ENCODE measurements at places on chromosomes 6 and 20.

DNA sequence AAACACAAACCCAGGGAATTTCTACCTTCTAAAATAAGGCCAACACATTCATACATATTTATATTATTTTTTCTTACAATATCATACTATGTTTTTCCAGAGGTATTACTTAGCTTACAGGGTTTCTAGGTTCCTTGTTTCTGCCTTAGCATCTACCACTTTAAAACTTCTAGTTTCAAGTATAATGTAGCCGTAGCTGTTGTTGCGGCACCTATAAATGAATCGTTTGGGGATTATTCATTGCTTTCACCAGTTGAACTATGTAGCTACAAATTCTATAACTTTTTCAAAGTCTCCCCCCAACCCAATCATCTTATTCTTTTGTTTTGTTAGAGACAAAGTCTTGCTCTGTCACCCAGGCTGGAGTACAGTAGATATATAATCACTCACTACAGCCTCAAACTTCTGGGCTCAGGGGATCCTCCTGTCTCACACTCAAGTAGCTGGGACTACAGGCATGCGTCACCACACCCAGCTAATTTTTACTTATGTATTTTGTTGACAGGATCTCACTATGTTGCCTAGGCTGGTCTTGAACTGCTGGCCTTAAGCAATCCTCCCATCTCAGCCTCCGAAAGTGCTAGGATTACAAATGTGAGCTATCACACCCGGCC lies 43.9 kb downstream of the TNFAIP3 start:
- no peak for DNase-seq

DNA sequence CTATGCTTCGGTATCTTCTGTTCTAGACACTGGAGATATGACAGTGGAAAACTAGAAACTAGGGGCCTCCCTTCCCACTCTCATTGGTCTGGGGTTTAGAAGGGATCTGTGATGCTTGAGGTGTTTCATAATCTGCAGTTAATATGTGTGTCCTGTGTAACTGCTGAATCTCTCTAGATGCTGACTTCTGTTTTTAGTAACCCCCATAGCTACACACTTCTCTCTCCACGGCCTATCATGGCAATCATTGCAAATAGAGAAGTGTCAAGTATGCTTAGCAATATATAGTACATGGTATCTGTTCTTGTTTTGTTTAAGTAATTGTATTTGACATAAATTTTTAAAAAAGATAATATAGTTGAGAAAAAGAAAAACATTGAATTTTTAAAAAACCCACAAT lies 394.6 kb upstream of the MMS22L start:
- no peak for DNase-seq

- DNase-seq, result no peak
Measured at GRCh38 chr6:24982231-24982630, 46.5 kb upstream of the RIPOR2 start.

DNA sequence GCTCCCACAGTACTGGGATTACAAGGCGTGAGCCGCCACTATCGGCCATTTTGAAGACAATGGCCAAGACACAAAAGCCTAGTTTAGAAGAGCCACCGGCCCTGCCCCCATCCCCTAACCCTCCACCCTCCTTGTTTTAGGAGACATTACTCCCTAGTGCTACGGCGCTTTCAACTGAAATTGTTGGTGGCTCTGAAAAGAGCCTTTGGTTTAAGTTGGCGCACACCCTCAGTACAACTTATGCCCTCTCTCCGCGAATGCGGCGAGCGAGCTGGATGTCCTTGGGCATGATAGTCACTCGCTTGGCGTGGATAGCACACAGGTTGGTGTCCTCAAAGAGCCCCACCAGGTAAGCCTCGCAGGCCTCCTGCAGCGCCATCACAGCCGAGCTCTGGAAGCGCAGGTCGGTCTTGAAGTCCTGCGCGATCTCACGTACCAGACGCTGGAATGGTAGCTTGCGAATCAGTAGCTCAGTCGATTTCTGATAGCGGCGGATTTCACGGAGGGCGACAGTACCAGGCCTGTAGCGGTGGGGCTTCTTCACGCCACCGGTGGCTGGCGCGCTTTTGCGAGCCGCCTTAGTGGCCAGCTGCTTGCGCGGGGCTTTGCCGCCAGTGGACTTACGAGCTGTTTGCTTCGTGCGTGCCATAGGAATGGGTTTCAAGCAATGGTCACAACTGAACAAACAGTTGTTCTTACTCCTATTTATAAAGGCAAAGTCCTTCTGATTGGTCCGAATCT lies 114.9 kb upstream of the BTN3A2 start:
- DNase-seq, result no peak

DNA sequence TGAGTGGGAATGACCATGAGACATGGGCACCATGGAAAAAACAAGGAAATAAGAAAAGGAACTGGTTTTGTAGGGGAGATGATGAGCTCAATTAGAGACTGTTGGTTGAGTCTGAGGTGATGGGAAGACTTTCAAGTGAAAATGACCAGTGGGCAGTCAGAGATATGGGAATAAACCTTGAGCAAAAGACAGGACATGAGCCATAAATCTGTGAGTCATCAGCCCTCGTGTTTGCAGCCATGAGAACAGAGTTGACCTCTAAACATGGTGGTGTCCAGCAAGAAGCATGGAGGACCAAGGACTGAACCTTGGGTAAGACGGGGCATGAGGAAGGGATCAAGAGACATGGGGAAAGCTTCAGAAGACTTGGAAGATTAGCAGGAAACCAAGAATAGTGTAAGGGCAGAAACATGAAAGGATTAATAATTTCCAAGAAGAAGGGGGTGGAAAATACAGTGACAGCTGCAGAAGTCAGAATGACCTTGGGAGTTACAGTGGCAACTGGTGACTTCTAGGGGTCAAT lies 280.6 kb upstream of the PRDM1 start:
- no peak for DNase-seq

DNA sequence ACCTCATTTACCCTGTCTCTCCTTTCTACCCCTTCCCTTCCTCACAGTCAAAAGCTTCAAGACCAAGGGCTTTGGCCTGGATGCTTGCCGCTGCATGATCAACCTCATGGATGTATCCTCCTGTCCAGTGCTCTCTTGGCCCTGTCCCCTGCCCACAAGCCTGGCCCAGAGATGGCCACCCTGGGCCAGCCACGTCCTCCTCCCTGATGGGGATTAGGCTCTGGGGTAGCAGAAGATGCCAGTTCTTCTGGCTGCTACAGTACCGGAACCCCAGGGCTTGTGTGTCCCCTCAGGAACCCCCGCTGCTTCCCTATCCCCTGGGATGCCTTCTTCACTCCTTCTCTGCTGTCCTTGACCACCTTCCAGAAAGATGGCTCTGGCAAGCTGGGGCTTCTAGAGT lies 22.3 kb downstream of the CAPN11 start:
- no peak for DNase-seq

- peak; percentile 54 for DNase-seq
Measured at GRCh38 chr6:118894425-118895260, 691 bp downstream of the ASF1A start.

DNA sequence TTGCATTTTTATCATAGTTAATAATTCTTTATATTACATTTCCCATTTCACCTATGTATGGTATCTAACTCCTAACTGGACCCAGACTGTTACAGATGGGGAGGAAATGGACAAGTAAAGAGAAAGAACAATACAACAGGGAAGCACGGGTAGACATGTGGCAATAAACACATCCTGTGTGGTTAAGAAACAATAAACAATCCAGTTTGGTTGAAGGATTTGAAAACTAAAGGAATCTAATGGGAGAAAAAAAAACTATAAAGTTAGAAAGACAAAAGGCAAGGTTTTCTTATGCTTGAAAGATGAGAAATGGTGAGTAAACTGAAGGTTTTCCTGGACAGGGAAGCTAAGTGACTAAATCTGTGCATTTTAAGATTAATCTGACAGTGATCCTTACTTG lies 34.9 kb upstream of the ALDH8A1 start:
- no peak for DNase-seq

DNA sequence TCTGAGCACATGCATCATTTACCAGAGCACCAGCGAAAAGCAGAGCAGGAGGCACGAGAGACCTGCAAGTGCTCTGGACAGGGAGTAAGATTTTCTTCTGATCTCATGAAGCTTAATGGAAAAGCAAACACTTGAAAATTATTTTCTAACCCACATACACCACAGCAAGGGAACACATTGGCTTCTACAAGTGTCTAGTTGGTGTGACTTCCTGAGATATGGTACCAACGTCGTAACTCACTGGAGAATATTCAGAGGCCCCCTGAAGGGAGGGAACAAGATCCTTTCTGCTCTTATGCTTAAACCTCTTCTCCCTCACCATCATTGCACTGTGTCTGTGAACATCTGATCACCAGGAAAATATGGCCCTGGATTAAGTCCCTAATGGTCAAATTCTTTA lies 48.6 kb downstream of the PSMB1 start:
- DNase-seq, result no peak

GRCh38 chr6:116450769-116451740 lies 10.1 kb upstream of the CALHM6 start:
- no peak for DNase-seq

GRCh38 chr6:3303795-3304411 lies 45.2 kb downstream of the PSMG4 start:
- DNase-seq, result no peak

GRCh38 chr20:8757146-8757545 lies 311.7 kb upstream of the PLCB4 start:
- no peak for DNase-seq

GRCh38 chr6:83511901-83512681 lies at the start of gene PRSS35:
Gene PRSS35 (plus strand): TSS chr6:83512534. CDS start chr6:83523442, 10,908 bp downstream.
- no peak for DNase-seq

DNA sequence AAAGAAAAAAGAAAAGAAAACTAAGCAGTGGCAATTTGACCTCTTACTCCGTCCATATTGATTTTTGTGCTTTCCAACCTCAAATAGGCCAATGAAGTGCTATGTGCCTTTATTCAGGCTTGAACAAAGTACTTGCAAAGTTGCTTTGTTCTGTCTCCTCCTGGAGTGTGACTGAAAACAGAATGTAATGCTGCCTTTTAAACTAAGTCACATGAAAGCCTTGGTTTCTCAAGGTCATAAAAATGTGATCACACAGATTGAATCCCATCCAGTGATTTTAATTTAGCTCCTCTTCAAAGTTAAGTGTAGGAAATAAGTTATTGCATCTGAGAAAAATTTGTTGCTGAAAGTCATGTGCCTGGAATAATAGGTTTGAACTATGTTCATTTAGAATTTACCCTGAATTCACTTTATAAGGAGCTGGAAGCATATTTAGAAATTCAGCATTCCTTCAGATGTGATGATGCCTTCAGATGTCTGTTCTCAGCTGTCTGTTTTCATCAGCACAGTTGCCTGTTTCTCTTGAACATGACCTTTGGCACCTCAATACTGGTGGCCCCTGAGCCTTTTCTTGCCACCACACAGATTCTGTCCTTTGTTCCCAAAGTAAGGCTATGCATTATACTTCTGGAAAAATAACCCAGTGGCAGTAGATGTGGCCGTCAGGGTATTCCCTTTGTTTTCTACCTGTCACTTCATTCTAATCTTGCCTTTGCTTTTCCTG lies 48.8 kb downstream of the KIZ start:
- no peak for DNase-seq

- DNase-seq, result no peak
Measured at GRCh38 chr6:43127180-43127579, 43.9 kb upstream of the SRF start.

GRCh38 chr6:55277646-55278045 lies 49.6 kb upstream of the GFRAL start:
- no peak for DNase-seq

- no peak for DNase-seq
Measured at GRCh38 chr6:41055149-41055548, 2.1 kb downstream of the APOBEC2 start.

DNA sequence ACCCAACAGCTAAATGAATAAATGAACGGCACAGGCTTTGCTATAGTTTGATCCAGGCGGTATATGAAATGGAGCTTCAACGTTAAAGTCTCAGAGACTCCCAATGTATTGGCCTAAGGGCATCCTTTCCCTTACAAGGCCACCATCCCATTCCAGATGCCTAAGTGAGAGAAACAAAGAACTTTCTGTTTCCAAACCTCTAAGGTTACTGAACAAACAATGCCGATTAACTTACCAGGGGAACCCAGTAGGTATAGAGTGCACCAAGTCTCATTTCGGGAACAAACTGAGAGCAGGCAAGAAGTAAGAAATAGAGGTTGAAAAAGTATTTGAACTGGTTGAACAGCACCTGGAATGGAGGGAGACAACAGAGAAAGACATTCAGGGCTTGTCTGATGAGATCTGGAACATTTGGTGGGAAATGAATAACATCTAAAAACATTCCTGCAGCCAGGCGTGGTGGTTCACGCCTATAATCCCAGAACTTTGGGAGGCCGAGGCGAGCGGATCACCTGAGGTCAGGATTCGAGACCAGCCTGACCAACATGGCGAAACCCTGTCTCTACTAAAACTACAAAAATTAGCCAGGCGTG lies 42.5 kb downstream of the ATP9A start:
- no peak for DNase-seq

- DNase-seq, result peak; percentile 86
Measured at GRCh38 chr6:116511424-116512110, at the start of gene CALHM5. Gene CALHM5 (plus strand): TSS chr6:116511639. CDS start chr6:116511697, 58 bp downstream.

DNA sequence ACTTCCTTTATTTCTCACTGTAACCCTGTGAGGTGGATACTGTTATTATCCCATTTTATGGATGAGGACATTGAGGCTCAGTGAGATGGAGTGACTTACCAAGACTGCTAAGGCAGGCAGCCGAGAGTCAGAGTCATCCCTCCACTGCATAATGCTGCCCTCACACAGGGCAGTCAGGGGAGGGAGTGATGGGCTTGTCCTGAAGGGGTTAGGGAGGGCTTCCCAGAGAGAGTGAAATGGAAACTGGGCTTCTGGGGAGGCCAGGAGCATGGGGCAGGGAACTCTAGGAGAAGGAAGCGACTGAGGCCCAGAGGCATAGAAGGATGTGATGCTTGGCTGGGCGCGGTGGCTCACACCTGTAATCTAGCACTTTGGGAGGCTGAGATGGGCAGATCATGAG lies 31.1 kb downstream of the TM9SF4 start:
- DNase-seq, result no peak

- no peak for DNase-seq
Measured at GRCh38 chr6:57259064-57259463, 37.0 kb upstream of the RAB23 start.
